ENCODE measurements at places on chromosomes 5 and 9. TPM values are rescaled to one million over a fixed set of nuclear protein-coding genes. Genes with fewer than 3 reads are reported as not detected.

Gene AQP3
- polyA plus RNA-seq: 4.9 TPM

Gene DIRAS2
- 0.76 TPM for polyA plus RNA-seq

Gene SLC36A2
- 8.2 TPM for polyA plus RNA-seq

Gene GABRA1
- not detected for polyA plus RNA-seq

DNA sequence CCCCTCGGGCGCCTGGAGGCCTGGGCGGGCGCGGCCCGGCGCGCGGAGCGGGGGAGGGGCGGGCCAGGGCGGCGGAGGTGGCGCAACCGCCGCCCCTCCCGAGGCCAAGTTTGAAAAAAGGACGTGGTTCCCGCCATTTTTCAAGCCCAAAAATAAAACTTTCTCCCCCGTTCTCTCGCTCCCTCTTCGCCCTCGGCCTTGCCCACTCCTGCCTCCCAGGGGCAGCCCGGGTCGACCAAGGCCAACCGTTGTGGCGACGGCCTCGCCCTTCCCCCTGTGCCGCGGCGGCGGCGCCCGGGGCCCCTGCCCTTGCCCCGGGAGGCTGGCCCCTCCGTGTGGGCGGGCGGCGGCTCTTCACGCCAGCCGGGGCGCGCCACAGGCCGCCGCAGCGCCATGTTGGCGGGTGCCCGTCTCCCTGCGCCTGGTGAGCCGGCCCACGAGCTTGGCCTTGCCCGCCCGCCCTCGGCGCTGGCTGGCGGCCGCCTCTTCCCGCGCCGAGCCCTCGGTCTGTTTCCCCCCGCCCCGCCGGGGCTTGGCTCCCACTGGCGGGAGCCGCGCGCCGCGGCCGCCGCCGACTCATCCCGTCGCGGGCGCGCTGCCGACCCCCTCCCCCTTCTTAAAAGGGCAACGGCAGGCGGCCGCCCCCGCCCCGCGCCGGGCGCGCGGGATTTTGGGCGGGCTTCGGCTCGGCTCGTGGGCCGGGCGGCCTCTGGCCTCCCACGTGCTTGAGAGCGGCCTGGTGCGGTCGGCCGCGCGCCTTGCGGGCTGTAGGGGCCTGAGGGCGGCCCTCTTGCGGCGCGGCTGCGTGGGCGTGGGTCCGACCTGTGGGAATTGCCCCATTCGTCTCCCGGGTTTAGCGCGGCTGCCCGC lies 1.3 kb downstream of the ANP32B start:
- DNase-seq: peak; percentile 61

GRCh38 chr9:69965416-69966145 lies 78.1 kb upstream of the MAMDC2 start:
- DNase-seq: no peak

GRCh38 chr9:134571326-134571931 lies 70.2 kb upstream of the COL5A1 start:
- DNase-seq: no peak

DNA sequence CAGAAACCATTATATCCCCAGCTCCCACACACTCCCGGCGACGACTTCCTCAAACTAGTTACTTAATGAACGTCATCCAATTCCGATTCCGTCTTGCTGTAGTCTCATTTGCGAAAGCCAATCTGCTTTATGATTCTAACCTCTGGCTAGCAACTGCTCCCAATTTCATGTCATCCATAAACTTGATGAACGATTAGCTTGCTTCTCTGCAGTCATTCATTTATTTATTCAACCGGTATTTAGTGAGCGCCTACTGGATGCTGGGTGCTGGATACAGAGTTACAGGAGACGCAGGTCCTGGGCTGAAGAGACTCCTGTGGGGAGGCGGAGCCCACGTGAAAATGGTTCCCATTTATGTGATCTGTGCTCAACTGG lies 46.2 kb downstream of the TSPAN17 start:
- DNase-seq: no peak

GRCh38 chr5:32810804-32811203 lies 99.7 kb downstream of the NPR3 start:
- DNase-seq: no peak

GRCh38 chr9:2962471-2963172 lies 118.7 kb upstream of the PUM3 start:
- DNase-seq: no peak

GRCh38 chr9:132201780-132202703 lies 40.2 kb downstream of the NTNG2 start:
- DNase-seq: no peak
